ENCODE measurements at places on chromosomes 12 and 14.

DNA sequence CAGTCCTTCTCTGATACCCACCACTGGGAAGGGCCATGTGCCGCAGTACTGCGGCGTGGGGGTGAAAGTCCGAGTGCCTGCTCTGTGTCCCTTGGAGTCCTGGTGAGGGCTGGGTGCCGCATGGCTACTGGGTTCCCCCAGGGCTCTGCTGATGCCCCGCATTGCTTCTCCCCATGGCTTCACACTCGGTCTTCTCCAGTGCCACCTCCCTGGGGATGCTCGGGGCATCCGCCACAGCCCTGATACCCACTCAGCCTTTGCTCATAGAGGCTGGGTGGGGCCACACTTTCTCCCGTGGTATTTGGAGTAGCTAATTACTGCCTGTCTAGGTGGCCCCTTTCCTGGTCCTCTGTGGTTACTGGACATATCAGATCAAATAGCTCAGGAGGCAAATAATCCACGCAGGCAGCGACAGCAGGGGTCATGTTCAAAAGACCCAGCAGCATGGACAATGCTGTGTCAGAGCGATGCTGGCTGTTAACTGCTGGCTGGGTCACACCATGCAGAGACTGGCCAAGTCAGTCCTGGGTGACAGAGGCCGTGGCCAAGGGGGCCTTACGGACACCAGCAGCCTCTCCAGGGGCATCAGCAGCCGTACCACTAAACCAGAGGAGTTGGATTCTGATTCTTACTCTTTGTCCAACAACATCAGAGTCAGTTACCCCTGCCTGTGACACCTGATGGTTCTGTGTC is 106.5 kb downstream of the ADGRD1 start:
- no peak for DNase-seq

GRCh38 chr12:25156061-25156460 is 38.9 kb downstream of the DNAI7 start:
- DNase-seq: no peak

GRCh38 chr12:130947028-130947613 is 6.6 kb upstream of the ADGRD1 start:
- DNase-seq: no peak

GRCh38 chr12:7411343-7411742 is 32.6 kb downstream of the CD163L1 start:
- DNase-seq: no peak

DNA sequence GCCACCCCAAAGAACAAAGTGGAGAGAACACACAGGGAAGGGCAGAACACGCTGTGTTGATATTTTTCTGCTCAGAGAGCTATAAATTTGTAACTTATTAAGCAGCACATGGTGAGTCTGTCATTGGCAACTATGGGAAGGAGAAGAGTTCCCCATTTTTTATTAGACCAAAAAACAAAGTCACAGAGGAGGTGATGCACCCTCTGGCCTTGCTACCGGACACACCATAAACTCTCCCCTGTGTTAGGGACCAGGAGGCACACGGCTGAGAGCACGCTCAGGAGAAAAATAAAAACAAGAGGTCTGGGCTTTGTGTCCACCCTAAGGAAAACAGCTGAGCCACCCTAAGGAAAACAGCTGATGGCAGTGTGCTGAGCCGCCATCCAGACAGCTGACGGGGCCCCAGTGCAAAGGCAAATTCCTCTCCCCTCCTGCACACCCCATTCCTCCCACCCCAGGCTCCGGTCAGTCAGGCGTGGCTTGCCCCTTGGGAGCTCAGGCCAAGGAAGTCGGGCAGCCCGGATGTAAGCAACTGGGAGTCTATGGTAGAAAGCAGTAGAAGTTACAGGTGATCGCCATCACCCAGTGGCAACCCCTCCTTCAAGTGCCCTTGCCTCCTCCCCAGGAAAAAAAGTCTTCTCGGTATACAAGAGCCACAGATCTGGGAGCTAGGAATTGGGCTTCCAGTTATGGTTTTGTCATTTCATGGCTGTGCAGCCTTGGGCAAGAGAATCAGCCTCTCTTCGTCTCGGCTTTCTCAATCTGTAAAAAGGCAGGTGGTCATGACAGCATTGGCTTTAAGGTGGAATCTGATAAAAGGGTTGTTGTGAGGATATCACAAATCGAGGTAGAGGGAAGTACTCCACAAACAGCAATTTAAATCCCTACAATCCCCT is 2.4 kb downstream of the PXN start:
- no peak for DNase-seq
